Astrocyte of the cerebellum (primary cell): ENCODE measurements at places on chromosomes 16 and 17.

DNA sequence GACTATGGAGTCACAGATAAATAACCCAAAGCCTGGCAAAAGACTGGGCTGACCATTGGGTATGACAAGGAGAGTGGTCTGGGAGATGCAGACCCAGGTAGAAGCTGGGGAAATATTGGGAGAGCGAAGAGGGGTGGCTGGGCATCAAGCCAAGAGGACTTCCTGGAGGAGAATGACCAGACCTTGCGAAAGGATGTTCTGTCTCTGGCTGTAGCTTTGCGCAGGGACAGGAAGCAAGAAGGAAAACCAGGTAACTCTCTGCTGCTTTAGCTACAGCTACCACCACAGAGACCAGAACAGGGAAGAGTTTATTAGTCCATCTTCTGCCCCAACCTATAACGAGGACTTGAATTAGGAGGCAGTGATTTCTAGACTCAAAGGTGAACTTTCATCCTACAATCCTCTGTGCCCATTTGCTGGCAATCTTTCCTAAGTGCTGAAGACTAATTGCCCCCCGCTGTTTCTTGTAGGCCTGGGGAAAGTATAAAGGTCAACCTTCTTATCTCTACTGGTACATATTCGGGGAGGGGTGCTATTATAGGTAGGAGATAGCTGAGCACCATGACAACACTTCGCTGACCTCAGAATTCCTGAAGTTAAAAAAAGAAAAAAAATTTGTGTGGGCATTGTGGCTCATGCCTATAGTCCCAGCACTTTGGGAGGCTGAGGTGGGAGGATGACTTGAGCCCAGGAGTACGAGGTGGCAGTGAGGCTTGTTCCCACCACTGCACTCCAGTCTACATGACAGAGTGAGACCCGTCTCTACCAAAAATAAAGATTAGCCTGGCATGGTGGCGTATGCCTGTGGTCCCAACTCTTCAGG is 19.1 kb upstream of the KIFC3 start:
- no peak for DNase-seq

- no peak for DNase-seq
These were observed 593.1 kb upstream of the CDH5 start for GRCh38 chr16:65773301-65773874.

- no peak for DNase-seq
These were observed 103.5 kb upstream of the ZNF750 start for GRCh38 chr17:82943339-82943738.

DNA sequence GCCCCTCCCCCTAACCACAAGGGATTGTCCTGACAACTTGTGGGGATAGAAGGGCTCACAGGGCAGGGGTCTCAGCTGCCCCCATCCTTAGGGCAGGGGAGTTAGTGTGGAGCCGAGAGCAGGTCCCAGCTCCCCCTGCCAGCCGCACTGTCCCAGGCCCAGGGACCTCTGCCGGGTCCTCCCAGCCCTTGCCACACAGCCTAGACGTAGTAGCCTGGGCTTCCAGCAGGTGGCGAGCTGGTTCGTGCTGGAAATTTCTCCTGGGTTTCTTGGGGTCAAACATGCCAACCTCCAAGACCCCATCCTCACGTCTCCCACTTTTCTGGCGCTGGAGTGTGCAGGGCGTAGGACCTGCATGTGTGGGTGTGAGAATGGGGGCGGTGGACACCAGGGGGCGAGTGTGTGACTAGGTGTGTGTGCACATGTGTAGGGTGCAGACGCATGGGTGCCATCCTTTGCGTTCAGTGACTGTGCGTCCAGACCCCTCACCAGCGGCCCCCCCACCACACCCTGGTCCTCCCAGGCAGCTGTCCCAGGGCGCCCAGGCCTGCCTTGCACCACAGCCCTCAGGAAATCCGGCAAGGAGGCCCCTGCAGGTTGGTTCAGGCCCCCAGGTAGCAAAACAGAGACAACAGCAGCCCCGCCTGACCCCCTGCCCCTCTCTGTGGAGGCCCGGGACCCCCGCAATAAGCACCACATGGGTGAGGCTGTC is 29.5 kb downstream of the SBK1 start:
- no peak for DNase-seq

GRCh38 chr16:401468-402348 is at the start of gene DECR2:
Gene DECR2 (plus strand): TSS chr16:401885. CDS start chr16:401964, 79 bp downstream.
- peak; percentile 74 for DNase-seq

DNA sequence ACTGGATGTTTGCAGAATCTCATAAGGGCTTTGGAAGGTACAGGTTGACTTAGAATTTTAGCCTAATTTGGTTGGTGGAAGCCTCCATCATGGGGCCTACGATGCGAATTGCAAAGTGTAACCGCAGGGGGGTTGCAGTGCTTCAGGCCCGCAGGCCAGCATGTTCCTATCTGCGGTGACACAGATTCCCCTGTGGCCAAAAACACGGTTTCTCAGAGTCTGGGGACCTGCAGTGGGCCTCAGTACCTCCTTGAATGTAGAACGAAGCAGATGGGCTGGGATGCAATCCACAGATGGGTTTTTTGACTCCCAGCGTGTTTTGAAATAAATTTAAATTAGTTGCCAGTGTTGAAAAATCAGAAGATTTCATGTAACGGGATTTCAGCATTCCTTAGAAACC is 34.7 kb downstream of the KIAA0513 start:
- DNase-seq: no peak

DNA sequence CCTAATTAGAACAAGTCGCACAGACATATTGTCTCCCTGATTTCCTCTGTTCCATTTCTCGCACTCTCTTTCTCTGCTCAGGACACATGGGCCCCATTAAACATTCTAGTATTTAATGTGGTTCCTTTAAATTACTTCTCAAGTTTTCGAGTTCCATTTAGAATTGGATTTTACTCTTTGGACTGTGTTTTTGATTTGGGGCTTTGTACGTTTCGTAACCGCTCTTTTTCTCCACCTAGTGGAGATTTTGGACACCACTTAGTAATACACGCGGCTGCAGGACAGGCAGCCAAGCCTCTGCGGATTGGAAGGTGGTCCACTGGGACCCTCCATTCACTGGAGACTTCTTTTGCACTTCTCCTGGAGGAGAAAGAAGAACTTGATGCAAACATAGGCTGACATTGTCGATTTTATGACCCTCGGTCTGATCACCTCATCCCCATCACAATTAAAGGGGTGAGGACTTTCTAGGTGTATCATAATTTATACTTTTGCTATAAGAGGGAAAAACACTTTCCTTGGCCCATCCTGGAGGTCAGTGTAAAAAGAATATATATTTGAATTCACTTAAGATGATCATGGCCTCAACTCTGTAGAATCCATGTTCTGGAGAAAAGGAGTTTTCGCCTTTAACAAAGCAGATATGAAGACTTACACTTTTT is 85.7 kb downstream of the NOG start:
- DNase-seq: peak; percentile 16

- DNase-seq: peak; percentile 81
These were observed 1.9 kb upstream of the LCMT1 start for GRCh38 chr16:25109643-25110042.

- no peak for DNase-seq
These were observed 118.0 kb upstream of the PLCG2 start for GRCh38 chr16:81661082-81661481.

DNA sequence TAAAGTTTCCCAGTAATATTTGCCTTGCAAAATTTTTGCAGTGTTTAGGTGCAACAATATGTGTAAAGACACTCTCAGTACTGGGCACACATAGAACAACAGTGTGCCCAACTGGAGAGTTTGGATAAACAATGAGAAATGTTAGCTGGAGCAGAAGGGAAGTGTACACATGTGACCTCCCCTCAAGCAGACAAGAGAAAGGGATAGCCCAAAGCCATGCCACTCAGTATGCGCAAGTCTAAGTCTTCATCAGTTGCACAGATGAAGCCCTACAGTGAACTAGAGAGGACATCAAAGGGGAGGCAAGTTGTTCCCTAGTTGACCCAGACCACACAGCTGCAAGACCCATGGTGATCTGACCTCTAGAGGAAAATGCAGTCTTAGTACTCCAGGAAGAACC is 97.9 kb upstream of the CDH11 start:
- no peak for DNase-seq

- no peak for DNase-seq
These were observed 40.7 kb downstream of the ADCY9 start for GRCh38 chr16:4075534-4075933.

GRCh38 chr16:85935974-85936760 is 37.2 kb downstream of the IRF8 start:
- DNase-seq: no peak

- no peak for DNase-seq
These were observed 650 bp downstream of the ATP6V0A1 start for GRCh38 chr17:42459256-42459800.

GRCh38 chr17:60422162-60422665 is at the start of gene CHCT1:
Gene CHCT1 (plus strand): TSS chr17:60422489. CDS start chr17:60422593, 104 bp downstream.
- DNase-seq: no peak

DNA sequence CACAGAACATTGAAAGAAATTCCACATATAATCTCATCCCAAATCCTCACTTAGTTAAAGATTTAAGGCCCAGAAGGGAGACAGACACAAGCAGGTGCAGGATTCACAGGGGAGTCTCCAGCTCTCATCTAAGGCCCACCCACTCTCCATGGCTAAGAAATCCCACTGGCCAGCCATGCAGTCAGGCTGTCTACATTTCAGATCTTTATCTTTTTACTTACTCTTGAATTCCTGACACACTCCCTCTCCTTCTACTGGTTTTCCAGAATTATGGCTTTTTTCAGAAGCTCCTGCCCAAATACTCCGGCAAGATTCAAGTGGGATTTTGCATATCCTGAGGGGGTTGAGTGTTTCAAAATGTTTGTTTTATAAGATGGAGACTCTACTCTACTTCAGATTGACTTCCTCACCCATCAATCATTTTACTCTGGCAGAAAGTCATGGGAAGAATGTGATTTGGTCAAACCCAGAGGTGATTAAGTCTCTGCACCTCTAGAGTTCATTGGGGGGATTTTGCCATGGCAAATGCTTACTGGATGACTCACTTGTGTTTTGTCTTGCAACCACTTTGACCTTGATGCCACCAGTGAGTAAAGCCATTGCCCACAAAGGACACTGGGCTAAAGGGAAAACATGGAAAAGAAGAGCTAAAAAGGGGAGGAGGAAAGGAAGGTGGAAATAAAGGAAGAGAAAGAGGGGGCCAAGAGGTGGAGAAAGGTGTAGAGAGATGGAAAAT is 688.8 kb upstream of the SALL1 start:
- no peak for DNase-seq

DNA sequence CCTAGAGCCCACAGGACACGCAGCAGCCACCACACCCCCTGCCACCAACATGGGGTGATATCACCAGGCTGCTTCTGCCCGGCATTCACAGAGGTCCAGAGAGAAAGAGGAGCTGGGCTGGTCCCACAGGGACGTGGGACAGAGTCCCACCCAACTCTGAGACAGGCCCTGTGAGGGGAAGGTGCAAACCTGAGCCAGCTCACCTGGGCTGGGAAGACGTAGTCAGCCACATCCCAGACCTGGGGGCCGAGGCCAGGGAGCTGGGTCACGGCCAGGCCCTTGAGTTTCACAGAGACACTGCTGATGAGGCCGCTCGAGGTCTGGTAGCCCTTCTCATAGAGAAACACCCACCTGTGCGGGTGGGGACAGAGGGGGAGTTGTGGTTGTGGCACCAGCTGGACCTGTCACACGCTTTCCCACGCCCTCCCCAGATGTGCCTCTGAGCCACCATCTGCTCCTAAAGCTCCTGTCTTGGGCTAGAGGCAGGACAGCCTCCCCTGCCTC is 11.2 kb downstream of the P2RX1 start:
- no peak for DNase-seq

- no peak for DNase-seq
These were observed 210.4 kb downstream of the CA10 start for GRCh38 chr17:51948128-51948527.

- DNase-seq: no peak
These were observed 7.6 kb downstream of the RUNDC3A start for GRCh38 chr17:44315760-44316731.

DNA sequence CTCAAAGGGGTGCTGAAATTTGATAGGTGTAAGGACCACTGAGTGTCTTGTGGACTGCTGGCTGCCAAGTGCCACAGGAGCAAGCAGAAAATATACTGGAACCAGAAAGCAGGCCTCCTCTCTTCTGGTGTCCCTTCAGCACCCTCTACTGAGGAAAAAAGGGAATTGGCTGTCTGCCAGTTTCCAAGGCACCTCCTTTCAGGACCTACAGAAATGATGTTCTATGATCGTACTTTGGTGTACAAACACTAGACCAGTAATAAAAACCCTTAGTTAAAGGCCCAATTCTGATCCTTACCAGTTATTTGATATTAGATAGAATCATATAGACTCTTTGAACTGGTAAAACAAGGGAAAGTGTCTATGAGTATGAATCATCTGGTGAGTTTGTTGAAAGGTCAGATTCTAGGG is 35.8 kb upstream of the BCAS3 start:
- DNase-seq: peak; percentile 64

GRCh38 chr17:73949903-73950592 is 253.4 kb upstream of the RPL38 start:
- no peak for DNase-seq

DNA sequence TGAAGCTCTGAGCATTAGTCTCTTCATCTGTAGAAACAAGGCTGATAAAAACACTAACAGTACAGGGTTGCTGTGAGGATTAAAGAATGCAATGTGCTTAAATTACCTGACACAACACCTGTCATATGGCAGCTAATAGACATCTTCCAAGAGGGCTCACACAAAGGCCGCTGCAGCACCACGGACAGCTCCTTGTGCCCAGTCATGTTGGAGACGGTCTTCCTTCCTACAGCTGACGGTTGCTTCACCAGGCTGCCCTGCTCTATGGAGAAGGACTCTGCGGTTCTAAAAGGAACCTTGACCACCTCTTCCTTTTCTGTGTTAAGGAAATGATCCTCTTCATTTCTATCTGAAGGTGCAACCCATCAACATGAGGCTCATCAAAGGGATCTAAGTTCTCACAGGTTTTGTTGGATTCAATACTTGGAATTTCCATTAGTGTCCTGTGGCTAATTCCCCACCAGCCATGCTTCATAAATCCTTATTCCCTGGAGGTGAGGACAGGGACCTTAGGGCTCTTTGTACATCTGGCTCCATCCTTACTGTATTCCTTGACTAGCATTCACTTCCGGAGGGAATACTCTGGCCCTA is 138.9 kb upstream of the CES5A start:
- DNase-seq: no peak

- no peak for DNase-seq
These were observed 36.2 kb downstream of the ZNF778 start for GRCh38 chr16:89253548-89254287.

- DNase-seq: no peak
These were observed 56.1 kb downstream of the IRF8 start for GRCh38 chr16:85954927-85955519.

DNA sequence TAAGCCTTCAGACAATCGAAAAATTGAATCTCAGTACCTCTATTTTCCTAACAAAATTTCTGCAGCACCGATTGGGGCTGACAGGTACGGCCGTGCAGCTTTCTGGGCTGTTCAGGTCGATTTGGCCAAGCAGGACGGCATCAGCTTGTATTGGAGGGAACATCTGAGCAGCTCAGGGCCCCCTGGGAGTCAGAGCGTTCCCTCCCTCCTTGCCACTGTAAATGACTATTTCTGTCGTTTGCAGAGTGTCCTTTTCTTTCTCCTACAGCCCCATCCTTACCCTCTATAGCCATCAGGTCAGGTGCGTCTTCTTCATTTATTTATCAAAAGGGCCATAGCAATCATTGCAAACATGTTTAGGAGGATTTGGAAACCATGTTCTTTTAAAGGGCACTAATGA is 731.1 kb downstream of the WWOX start:
- no peak for DNase-seq
